ENCODE measurements at places on chromosomes 13 and 19. TPM values are rescaled to one million over a fixed set of nuclear protein-coding genes. Genes with fewer than 3 reads are reported as not detected.

GRCh38 chr13:103078158-103078557, 11.9 kb upstream of the SLC10A2 start:
- DNase-seq, result no peak

DNA sequence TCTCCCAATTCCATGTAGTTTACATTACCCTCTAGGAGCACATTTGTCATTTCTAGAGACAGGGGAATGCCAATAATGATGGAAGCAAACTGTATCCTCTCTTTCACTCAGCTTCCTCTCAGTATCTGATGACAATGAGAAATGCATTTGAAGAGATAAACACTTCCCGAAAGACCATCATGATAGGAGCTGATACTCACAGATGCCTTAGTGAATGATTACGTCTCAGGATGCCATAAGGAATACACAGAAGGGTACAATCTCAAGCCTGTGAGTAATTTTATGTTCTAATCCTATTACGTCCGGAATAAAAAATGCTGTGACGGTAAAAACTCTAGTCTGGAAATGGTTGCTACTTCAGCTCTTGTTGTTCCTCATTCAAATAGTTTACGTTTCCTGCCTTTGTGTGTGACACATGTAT, 663.8 kb upstream of the MIR17HG start:
- DNase-seq, result no peak

DNA sequence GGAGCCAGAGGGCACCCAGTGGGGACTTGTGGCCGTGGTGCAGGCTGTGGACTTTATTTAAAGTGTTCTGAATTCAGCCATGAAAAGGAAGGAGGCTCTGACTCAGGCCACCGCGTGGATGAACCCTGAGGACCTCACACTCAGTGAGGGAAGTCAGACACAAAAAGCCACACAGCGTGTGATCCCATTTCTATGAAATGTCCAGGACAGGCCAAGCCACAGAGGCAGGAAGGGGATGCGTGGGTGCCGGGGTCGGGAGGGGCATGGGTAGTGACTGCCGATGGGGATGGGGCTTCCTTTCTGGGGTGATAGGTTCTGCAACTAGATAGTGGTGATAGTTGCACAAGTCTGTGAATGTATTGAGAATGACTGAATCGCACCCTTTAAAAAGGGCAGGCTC, 8.7 kb upstream of the ZBTB7A start:
- no peak for DNase-seq

DNA sequence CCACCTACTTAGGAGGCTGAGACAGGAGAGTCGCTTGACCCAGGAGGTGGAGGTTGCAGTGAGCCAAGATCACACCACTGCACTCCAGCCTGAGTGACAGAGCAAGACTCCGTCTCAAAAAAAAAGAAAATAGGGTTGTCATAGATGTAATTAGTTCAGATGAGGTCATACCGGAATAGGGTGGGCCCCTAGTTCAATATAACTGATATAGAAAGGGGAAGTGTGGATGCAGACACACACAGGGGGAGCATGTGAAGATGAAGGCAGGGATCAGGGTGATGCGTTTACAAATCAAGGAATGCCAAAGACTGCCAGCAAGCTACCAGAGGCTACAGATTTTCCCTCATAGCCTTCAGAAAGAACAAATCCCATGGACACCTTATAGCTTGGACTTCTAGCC, 24.3 kb upstream of the EEF1AKMT1 start:
- DNase-seq, result no peak

- DNase-seq, result no peak
Measured at GRCh38 chr13:75468602-75469001, 13.4 kb downstream of the TBC1D4 start.

DNA sequence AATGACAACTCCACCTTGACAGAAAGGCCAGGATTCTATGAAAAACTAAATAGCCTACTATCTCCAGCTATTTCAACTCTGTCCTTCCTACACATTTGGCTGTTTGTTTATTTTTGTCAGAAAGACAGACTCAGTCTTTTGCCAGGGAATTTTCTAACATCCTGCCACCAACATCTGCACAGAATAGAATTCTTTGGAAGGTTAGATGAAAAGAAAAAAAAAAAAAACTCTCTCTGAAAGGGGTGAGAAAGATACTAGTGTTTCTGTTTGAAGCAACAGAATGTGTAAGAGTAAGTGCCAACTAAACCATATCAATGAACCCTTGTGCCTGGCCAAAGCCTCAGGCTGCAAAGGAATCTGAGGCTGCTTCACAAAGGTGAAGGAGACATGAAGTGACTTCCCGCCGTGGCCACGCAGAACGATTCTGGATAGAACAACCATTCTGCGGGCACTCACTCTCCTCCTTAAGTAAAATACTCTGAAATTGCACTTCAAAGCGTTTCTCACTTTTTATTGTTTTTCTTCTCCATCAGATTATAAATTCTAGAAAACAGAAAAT, 498.2 kb downstream of the IRS2 start:
- no peak for DNase-seq

- DNase-seq, result no peak
Measured at GRCh38 chr19:47786566-47786965, 8.1 kb downstream of the SELENOW start.

Gene TEX101
- not detected for total RNA-seq

Gene CEACAM3
- not detected for total RNA-seq

GRCh38 chr13:91946498-91947070, 548.2 kb downstream of the GPC5 start:
- DNase-seq, result no peak

DNA sequence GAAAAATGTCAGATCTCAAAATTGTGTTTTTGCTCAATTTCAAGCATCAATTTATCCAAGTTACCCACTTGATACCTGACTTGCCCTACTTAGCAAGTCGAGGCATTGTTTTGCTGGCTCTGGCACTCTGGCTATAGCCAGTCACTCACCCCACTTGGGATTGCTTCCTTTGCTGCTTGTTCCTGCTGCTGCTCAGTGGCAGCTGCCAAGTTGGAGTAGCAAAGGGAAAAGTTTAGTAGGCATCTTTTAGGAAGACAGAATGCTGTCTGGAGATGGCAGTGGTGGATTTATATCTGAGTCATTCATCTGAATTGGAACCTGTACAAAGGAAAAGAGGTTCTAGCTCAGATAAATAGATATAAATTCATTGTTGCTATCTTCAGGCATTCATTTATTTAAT, 41.2 kb downstream of the PCCA start:
- DNase-seq, result no peak

GRCh38 chr13:30864433-30865122, 41.5 kb upstream of the MEDAG start:
- DNase-seq, result peak; percentile 71

Gene LACC1
- 3.5 TPM for total RNA-seq

- DNase-seq, result no peak
Measured at GRCh38 chr19:58274771-58275201, 4.0 kb upstream of the ZNF8 start.

DNA sequence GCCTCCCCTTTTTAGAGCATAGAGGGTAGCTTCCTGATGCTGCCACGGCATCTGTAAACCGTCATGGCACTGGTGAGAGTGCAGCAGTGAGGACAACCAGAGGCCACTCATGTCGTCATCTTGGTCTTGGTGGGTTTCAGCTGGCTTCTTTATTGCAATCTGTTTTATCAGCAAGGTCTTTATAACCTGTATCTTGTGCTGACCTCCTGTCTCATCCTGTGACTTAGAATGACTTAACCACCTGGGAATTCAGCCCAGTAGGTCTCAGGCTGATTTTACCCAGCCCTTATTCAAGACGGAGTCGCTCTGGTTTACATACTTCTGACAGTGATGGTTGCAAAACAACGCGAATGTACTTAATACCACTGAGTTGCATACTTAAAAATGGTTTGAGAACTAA, 14.4 kb upstream of the FBN3 start:
- DNase-seq, result no peak

DNA sequence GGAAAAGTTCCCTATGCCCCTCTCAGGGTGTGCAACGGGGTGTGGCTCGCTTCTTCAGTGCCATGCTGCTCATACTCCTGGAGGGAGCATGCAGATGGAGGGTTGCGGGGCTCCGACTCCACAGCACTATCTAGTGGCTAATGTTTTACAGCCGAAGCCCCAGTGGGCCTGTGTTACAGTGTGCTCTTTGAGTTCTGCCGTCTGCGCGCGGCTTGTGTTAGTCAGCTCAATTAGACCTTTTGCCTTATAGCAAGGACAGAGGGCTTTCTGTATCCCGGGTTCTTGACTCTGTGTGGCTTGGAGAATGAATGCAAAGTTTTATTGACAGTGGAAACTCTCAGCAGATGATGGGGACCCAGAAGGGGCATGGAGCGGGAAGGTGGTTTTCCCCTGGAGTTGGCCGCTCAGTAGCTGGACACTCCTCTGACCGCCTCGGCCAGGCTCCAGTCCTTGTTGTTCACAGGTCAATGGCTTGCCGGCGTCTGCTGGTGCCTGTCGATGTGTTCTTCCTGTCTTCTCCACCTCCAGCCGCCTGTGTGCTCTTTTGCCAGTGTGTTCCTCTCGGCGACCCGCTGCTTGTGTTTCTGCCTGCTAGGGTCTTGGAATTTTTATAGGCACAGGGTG, 383.4 kb downstream of the LMO7 start:
- DNase-seq, result peak; percentile 22

GRCh38 chr13:50236898-50237318, 221.7 kb downstream of the KCNRG start:
- no peak for DNase-seq

DNA sequence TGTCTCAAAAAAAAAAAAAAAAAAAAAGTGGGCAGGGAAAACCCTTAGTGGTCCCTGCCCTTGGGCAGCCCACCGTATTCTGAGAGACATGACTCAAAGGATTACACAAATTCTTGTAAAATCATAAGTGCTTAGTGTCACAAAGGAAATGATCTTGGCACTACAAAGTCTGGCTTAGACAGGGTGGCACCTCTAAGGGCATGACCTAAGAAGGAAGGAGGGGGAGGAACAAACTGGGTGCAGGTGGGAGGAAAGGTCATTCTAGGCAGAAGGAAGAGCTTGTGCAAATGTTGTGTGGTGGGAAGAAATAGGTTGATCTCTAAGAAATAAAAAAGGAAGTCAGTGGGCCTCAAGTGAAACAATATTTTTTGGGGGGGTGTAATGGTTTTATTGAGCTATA, 10.4 kb downstream of the PNPLA6 start:
- DNase-seq, result no peak

DNA sequence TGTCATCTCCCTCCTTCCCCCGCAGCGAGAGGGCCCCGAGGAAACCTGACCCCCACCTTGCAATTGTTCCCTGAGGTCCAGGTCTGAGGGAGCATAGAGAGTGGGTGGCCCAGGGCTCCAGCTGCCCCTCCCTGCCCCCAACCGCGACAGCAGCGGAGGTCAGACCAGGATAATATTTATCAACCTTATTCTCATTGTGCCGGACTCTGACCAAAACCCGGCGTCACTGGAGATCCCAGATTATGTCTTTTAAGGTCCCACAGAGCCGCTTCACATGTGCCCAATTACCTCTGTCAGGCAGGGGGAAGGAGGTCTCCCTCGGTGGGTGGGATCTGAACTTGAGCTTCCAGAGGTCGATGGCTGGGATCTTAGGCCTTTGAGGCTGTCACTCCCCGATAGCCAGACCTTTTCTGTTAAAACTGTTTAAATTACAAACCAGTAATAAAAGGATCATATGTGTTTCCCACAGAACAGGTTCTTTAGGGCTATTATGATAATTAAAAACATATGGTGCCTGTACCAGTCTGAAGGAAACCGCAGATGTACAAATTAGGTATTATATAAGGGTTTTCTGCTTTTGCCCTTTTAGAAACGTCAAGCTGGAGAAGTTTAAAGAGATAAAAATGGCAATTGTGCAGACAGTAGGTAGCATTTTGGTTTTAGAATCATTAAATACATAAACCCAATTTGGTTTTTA, 195.5 kb downstream of the ZNF536 start:
- DNase-seq, result no peak

GRCh38 chr13:109592770-109593169, 193.6 kb downstream of the IRS2 start:
- DNase-seq, result no peak

Gene CKM
- not detected for total RNA-seq

DNA sequence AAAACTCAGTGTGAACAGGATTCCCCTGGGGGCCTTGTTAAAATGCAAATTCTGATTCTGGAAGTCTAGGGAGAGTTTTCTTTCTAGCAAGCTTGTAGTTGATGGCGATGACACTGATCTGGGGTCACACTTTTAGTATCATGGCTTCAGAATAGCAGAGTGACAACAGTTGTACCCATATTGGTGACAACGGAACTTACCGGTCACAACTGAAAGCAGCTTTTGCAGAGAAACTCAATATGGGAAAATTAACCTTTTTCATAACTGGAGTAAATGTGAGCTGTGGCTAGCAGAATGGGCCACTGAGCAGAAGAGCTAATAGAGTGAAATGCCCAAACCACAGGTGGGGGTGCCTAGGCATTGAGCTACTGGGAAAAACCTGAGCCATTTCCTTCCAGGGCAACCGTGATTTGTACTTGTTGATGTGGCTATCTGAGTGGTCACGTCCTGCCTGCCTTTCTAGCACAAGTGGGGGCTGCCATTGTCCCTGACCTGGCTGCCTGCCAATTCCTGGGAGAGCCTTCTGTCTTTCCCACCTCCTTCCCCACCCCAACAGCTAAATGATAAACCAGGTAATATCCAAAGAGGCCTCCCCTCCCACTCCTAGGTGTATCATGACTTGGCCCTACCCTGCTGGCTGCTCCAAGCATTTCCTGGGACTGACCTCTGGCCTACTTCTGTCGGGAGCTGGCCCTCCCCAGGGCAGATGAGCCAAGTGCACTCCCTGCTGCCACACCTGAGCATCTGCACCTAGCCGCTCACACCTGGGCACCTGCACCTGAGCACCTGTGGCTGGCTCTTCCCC, 1.7 kb upstream of the SLC10A2 start:
- DNase-seq, result no peak

Gene FLT1
- 88.4 TPM for total RNA-seq

Gene NUDT15
- 25.5 TPM for total RNA-seq

GRCh38 chr13:63167699-63168337, 1752.2 kb upstream of the PCDH20 start:
- DNase-seq, result no peak

DNA sequence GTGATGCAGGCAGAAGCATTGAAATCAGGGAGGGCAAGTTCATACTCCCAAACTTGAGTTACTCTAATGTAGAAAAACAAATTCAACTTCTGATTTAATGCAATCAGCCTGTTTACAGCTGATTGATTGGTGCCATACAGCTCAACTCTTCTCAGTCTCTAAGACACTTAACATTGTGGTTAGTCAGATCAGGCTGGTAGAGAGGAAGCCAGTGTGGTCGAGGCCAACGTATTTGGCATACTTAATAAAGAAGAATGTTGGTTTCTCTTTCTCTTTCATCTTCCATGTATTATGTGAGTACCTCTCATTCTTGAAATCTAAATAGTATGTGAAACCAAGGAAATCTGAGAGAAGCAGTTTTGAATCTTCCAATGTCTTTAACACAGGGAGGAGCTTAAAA, 255.0 kb upstream of the SLITRK1 start:
- peak; percentile 16 for DNase-seq

- peak; percentile 53 for DNase-seq
Measured at GRCh38 chr13:93915269-93915809, 564.1 kb downstream of the DCT start.

- no peak for DNase-seq
Measured at GRCh38 chr13:61179741-61180140, 235.9 kb downstream of the PCDH20 start.
